ENCODE measurements at places on chromosomes 16 and 17.

GRCh38 chr17:64938925-64939474, 19.7 kb upstream of the LRRC37A3 start:
- no peak for DNase-seq

- DNase-seq = no peak
Measured at GRCh38 chr17:55283256-55283965, 18.7 kb downstream of the HLF start.

DNA sequence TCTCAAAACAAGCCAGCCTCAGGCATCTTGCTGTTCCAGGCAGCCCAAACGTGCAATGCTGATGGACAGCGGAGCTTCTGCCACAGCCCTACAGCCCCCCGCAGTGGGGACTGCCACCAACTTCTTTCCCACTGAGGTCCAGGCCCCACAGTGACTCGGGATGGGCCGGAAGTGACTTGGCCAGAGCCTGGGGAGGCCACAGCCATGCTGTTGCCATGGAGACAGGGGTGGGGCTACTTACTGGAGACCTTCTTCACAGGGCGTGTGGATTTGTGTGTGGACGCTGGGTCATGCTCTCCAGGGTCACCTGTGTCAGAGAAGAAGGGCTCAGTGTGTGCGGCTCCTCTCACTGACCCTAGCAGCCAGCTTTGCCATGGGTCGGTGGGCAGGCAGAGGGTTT, 15.0 kb downstream of the TRIM25 start:
- DNase-seq = no peak

GRCh38 chr16:10206215-10206614, 24.0 kb upstream of the GRIN2A start:
- DNase-seq = no peak

DNA sequence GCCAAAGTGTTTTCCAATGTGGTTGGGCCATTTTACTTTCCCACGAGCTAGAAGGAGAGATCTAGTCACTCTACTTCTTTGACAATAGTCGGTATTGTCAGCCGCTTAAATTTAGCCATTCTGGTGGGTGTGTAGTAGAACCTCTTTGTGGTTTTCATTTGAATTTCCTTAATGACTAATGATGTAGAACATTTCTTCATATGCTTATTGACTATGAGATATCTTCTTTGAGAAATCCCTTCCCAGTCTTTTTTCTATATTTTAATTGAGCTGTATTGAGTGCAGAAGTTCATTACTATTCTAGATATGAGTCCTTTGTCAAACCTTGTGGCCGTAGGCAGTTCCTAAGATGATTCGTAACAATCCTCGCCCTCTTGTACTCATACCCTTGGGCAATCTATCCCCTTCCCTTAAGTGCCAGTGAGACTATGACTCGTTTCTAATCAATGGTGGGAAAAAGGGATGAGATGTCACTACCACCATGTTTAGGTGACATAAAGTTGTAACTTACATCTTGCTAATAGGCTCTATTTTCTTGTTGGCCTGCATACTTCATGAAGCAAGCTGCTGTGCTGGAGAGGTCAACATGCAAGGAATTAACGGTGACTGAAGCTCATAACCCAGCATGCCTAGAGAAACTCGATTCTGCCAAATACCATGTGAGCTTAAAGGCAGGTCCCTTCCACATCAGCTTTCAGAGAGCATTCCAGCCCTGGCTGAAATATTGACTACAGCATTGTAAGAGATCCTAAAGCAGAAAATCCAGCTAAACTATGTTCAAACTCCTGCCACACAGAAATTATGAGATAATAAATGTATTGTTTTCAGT, 817.9 kb upstream of the SOX9 start:
- DNase-seq = no peak

DNA sequence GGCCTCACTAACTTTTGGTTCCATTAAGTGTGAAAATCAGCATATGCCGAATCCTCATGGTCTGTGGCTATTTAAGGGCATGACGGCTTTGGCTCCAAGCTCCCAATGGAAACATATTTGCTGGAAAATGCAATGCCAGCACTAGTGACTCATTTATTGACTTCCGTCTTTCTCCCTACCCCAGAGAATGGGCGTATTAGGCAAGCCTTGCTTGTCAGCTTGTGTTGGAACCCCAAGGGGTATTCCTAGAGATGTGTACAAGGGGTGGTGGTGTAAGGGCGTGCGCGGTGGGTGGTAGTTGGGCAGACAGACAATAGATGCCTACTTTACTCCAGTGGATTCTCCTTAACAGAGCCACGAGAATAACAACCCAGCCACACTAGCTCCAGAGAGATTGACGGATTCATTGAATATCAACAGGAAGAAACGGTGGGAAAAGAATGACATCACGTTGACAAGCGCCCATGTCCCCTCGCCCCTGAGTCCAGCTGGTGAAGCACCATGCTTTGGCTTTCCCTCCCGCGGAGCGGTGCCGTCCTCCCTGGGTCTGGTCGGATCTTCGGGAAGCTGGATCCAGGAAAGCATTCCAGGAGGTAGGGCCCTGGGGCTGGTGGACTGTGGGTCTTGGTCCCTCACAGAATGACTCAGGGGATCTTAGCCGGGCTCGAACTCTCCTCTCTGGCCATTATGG, 10.3 kb downstream of the CD300LB start:
- DNase-seq = no peak

GRCh38 chr16:396605-397004, 394 bp upstream of the NME4 start:
- DNase-seq = no peak

DNA sequence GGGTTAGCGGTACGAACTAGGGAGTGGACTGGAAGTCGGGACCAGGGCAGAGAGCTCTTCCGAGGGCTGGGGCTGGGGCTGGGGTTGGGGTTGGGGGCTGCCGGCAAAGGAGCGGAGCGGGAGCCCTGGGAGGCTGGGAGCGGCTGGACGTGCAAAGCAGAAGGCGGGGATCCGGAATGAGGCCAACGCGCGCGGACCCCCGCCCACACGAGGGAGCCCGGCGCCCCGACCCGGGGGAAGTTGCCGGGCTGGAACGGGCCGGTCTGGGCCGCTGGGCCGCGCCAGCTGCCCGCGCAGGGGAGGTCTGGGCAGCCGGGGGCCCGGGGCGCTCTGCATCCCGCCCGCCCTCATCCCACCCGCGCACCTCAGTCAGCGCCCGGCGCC, 323 bp downstream of the ST3GAL2 start:
- DNase-seq = no peak

DNA sequence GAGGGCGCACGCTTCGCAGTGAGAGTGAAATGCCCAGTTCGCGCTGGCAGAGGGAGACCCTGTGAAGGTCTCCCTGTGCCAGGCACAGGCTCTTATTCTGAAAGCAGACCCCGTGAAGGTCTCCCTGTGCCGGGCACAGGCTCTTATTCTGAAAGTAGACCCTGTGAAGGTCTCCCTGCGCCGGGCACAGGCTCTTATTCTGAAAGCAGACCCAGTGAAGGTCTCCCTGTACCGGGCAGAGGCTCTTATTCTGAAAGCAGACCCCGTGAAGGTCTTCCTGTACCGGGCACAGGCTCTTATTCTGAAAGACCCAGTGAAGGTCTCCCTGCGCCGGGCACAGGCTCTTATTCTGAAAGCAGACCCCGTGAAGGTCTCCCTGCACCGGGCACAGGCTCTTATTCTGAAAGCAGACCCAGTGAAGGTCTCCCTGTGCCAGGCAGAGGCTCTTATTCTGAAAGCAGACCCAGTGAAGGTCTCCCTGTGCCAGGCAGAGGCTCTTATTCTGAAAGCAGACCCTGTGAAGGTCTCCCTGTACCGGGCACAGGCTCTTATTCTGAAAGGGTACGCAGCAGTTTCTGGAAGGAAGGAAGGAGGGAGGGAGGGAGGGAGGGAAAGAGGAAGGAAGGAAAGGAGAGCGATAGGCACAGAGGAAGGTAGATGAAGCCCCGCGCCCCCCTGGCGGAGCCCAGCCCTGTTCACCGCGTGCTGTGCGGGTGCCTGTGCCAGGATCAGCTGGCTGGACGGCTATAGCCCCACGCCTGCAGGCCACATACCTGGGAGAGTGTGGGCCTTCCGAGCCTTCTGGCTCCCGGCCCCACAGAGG, 55.3 kb downstream of the WDR45B start:
- peak; percentile 62 for DNase-seq

DNA sequence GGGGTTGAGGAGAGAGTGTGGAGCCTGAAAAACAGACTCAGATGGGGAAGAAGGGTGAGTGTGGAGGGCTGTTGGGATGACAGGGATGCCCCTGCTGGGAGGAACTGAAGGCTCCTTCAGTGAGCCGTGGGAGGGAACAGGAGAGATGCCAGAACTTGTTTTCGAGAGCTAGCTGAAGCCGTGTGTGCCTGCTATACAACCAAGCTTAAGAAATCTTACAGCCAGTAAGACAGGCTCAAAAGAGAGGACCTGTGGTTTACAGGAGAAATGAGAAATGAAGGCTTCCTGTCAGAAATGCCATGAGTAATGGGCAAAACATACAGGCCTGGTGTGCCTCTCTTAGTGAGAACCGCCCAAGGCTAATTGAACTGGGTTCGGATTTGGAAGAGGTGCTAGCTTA, 99.6 kb downstream of the SPACA3 start:
- no peak for DNase-seq

DNA sequence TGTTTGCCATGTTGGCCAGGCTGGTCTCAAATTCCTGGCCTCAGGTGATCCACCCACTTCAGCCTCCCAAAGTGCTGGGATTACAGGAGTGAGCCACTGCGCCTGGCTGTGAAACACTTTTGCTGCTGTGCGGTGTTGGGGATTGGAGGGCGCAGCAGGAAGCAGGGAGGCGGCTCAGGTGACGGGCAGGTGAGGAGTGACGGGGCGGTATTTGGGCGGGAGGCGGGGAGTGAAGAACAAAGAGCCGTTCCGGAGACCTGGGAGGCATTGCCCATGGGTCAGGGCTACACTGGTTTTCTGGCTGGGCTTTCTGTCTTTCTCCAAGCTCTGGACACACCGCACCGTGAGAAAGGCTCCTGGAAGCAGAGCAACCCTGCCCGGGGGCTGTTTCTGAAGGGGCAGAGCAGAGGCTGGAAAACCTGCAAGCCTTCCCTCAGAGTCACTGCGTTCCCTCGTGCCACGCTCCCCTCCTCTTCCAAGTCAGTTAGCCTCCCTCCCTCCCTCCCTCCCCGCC, 22.1 kb downstream of the CRISPLD2 start:
- no peak for DNase-seq

DNA sequence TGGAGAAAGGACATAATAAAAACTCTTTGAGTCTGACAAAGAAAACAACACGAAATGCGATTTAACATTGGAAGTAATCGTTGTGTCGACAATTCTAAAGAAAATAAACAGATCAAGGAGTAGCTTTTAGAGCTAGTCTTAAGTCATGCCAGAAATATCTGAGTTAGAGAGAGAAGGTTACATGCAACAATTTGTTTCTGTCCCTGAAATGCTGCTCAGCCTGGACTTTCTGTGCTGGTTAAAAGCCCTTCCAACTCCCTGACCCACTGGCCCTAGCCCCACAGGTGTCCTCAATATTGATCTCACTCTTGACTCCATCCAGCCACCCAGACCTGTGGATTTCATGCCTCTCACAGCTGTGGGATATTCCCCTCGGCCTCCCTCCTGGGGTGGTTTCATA, 33.2 kb upstream of the TEX2 start:
- no peak for DNase-seq

GRCh38 chr17:10772425-10773380, 31.2 kb downstream of the TMEM238L start:
- no peak for DNase-seq

- DNase-seq = no peak
Measured at GRCh38 chr17:57044976-57045867, 39.8 kb upstream of the AKAP1 start.

Data from frontal cortex (tissue), 4 donors.